ENCODE measurements at places on chromosomes 6 and 20.

GRCh38 chr6:45743028-45743615, 272.5 kb downstream of the CLIC5 start:
- no peak for DNase-seq

GRCh38 chr6:37368961-37369320, 15.2 kb downstream of the RNF8 start:
- DNase-seq, result no peak

DNA sequence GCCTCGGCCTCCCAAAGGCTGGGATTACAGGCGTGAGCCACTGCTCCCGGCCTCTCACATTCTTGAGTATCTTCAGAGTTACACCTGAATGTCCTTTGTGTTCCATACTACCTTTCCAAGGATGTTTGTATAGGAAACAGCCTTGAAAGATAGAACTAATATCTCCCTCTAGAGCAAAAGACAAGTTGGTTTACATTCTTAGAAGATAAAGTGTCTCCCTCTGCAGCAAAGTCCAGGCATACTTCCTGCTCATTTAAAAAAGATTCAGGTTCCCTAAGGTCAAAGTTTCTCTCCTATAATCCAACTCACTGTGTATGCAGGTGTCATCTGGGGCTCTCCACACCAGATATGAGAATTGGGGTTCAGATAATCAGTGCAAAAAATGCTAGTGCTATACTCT, 224.4 kb downstream of the TPBG start:
- DNase-seq, result no peak

GRCh38 chr20:29689411-29690225, 1567.8 kb upstream of the DEFB115 start:
- peak; percentile 59 for DNase-seq

GRCh38 chr20:58883241-58883691, 30.8 kb downstream of the GNAS start:
- no peak for DNase-seq

GRCh38 chr6:122452509-122452908, 19.1 kb downstream of the SERINC1 start:
- DNase-seq, result no peak

GRCh38 chr6:160218810-160219209, 39.8 kb downstream of the SLC22A2 start:
- DNase-seq, result no peak

DNA sequence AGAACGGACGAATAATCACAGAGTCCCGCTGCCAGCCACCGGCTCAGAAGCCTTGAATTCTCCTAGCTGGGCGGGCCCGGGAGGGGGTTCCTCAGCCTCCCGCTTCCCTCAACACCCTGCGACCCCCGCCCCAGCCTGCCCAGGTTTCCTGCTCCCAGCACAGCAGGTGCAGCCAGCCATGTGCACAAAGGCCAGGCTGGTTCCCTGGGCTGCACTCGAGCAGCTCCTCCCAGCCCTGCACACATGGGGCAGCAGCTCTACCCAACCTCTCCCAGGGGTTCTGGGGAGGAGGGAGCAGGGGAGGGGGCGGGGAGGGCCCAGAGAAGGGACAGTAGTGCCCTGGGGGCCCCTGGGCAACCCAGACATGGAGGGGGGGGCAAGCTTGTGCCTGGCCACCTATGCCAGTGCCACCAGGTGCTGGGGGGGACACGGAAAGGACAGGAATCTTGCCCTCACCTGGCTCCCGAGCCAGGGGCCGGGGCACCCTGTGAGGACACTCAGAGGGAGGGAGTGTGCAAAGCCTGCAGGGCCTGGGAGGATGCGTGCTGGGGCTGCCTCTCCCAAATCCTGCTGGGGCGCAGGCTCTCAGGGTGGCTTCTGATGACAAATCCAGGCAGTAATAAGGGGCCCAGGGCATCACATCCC, 1.2 kb upstream of the NTSR1 start:
- no peak for DNase-seq

DNA sequence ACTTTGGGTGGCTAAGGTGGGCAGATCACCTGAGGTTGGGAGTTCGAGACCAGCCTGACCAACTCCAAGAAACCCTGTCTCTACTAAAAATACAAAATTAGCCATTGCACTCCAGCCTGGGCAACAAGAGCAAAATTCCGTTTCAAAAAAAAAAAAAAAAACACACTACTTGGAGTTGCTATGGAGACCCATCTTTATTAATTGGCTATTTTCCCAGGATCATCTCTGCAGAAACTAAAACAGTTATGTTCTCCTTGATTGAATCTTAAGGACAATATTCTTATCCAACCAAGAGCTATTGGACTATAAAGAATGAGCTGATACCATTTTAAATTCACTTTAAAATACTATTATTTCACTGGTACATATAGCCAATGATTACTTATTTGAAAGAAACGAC, 14.7 kb downstream of the AKIRIN2 start:
- DNase-seq, result no peak

DNA sequence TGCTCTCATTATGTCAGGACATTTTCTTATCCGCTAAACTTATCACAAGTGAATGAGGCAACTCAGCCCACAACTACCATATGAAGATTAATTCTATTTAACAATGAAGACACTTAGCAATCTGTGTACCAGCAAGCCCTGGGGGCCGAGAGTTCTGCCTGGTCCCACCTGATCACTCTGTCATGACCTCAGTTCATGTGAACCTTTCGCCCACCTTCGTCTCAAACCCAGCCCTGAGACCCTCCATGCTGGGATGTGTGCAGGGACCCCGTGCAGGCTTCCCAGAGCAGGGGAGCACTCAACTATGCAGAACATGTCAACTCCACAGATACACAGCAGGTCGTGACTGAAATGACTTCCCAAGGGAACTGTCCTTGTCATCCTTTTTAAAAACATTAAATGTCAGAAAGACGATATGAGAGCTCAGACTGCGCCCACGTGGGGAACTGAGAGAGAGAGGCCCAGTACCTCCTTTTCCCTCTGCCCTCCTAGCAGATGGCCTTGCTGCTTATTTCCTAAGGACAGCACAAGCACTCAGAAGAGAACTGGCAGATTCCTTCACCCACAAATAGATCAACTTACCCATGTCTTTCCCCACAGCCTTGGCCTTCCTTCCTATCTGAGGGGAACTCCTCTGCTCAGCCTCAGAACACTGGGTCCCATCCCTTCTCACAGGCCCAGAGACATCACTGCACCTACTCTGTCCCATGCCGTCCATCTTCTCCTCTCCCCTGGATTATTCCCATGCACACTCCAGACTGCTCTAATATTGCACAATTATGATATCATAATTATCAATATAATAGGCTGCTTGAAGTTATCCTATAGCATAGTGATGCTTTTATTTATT, 11.5 kb downstream of the ABHD12 start:
- no peak for DNase-seq

- no peak for DNase-seq
These were observed 2.6 kb upstream of the GPSM3 start for GRCh38 chr6:32194825-32195651.

DNA sequence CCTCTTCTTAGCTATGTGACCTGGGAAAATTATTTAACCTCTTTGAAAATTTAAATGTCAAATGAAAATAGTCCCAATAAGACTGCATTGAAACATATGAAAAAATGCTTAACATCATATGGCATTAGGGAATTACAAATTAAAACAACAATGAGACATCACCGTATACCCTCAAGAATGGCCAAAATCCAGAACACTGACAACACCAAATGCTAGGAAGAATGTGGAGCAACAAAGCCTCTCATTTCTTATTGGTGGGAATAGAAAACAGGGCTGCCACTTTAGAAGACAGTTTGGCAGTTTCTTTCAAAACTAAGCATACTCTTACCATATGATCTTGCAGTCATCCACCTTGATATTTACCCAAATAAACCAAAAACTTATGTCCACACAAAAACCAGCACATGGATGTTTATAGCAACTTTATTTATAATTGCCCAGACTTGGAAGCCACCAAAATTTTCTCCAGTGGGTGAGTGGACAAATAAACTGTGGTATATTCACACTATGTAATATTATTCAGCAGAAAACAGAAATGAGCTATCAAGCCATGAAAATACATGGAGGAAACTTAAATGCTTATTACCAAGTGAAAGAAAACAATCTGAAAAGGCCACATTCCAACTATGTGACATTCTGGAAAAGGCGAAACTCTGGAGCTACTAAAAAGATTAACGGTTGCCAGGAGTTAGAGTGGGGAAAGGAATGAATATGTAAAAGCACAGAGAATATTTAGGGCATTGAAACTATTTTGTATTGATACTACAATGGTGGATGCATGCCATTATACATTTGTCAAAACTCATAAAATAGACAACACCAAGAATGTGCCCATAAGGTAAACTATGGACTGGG, 459.9 kb downstream of the GRIK2 start:
- DNase-seq, result no peak

GRCh38 chr6:10720265-10720959, 2.5 kb upstream of the TMEM14C start:
- DNase-seq, result peak; percentile 64

DNA sequence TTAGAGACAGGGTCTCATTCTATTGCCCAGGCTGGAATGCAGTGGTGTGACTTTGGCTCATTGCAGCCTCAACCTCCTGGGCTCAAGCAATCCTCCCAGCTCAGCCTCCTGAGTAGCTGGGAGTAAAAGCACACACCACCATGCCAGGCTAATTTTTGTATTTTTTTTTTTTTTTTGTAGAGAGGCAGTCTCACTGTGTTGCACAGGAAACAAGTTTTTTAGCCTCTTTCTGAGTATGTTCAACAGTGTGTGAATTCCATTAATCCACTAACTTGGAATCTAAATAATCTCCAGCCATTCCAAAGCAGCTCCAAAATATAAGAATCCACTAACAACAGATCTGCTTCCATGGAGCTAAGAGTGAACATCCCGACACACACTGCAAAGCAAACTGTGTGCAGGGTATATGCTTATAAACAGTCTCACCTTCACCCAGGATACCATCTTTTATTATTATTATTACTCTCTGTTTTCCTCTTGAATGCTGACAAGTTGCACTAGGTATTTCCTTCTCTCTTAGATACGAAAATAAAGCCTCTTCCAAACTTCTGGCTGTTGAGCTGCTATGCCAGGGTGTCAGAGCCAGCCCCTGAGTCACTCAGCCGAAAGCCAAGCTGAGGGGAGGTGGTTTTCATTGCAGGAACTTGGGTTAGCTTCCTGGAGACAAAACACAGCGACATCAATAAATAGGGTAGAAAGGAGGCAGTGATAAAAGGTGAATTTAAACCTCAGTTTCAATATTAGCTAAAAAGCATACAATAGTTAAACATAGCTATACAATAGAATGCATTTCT, 264.9 kb downstream of the HIVEP2 start:
- DNase-seq, result no peak

Data from sciatic nerve (tissue), 2 donors.